Activated CD8-positive, alpha-beta T cell treated with anti-CD3 and anti-CD28 coated beads for 36 hours (primary cell): ENCODE measurements at places on chromosomes 3 and 15. TPM values are rescaled to one million over a fixed set of nuclear protein-coding genes. Genes with fewer than 3 reads are reported as not detected.
A peak's percentile ranks its signal among the peaks of the same experiment; 100 is the strongest.

- no peak overlapping the region for H3K4me3 ChIP-seq
- peaks cover 22% of the 10 kb centered on the region for H3K27me3 ChIP-seq
- H3K4me1 ChIP-seq: peaks cover 4% of the 10 kb centered on the region
- no peaks in the 10 kb centered on the region for H3K36me3 ChIP-seq
- no peak for DNase-seq
Measured at GRCh38 chr15:98581715-98582114, 66.6 kb upstream of the IGF1R start.

DNA sequence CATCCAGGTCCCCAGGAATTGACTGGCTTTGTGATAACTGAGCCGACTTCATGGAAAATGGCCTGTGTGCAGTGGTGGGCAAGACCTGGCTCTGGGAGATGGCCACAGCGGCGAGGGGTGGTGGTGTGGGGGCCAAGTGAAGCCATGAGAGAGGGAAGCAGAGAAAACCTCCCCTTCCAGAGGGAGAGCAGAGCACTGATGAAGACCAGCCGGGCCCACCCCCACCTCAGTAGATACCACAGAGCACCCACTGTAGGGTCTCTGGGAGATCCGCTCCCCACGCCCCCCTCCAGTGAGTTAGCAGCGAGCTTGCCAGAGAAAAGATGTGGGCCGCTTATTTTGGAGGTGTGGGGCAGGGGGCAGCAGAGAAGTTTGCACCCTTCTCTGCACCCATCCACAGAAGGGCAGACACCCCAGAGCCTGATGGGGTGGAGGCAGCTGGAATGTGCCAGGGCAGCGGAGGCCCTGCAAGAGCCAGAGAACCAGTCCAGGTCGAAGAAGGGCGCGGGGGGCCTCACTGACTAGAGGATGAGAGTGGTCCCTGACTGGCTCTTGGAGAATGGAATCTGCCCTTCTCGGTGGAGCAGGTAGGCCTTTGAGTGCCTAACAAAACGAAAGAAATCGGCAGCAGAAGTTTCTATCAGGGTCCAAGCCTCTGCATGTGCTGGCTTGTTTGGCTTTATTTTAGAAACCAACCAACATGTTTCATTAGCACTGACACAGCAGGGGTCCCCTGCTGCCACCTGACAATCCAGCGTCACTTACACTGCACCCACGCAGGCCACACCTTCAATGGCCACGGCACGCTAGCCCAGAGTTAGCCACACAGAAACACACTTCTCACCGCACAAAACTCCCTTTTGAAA is 28.3 kb downstream of the MELTF start:
- peaks cover 8% of the 10 kb centered on the region for H3K4me1 ChIP-seq
- no peaks in the 10 kb centered on the region for H3K36me3 ChIP-seq
- H3K27me3 ChIP-seq: no peaks in the 10 kb centered on the region

DNA sequence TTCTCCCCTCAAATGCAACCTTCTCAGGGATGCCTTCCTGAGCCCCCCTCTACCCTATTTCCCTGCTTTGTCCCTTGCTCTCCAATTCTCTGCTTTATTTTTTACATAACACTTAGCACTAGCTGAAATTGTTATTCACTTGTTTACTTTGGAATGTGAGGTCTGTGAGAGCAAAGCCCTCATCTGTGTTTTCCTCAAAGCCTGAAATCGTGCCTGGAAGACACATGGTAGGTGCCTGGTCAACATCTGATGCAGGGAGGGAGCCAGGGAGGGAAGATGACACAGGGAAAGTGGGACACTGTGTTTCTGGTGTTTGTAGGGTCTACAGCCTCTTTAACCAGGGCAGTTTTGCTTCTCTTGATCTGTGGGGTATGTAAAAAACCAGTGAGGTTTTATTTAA is 23.6 kb downstream of the EIF2AK4 start:
- H3K27ac ChIP-seq: no peak overlapping the region
- H3K27me3 ChIP-seq: no peaks in the 10 kb centered on the region
- H3K4me1 ChIP-seq: no peaks in the 10 kb centered on the region

DNA sequence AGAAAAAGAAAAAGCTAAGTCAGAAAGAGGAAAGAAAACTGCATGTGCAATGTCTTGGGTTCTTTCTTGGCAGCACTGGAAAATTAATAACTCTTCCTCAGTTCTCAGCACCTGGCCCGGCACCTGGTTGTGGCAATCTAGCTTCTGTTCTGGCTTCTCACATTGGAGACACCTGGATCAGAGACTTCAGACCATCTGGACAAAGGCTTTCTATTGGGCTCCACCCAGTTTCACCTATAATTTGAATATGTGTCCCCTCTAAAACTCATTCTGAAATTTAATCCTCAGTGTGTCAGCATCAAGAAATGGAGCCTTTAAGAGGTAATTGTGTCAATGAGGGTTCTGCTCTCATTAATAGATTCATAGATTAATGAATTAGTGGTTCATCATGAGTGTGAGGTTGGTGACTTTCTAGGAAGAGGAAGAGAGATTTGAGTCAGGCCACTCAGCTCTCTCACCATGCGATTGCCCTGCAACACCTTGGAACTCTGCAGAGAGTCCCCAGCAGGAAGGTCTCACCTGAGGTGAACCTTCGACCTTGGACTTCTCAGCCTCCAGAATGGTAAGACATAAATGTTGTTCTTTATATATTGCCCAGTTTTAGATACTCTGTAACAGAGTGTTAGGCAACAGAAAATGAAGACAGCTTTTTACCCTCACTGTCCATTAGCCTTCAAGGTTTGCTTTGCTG is 679.9 kb downstream of the NTRK3 start:
- no peaks in the 10 kb centered on the region for H3K4me1 ChIP-seq
- no peak overlapping the region for H3K4me3 ChIP-seq
- no peak overlapping the region for H3K27ac ChIP-seq

- DNase-seq: no peak
- H3K4me3 ChIP-seq: no peak overlapping the region
- H3K27me3 ChIP-seq: peaks cover 2% of the 10 kb centered on the region
- H3K4me1 ChIP-seq: no peaks in the 10 kb centered on the region
- H3K36me3 ChIP-seq: no peaks in the 10 kb centered on the region
- no peak overlapping the region for H3K27ac ChIP-seq
Measured at GRCh38 chr3:66075281-66075680, 36.6 kb upstream of the MAGI1 start.

DNA sequence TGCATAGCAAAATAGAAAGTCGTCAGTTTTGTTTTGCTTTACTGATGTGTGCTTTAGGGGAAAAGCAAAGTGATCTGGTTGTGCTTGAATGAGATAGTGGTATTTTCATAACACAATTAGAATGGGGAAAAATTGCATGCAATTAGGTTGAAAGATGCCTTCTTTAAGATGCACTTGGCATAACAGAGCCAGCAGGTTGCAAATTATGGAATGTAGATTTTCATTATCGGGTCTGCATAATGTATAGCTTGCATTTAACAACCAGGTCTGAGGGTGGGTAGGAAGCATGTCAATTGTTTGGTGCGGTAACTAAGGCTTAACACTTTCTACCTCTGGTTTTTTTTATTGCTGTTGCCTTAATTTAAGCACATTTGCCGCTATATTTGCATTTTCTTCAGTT is 370.7 kb upstream of the MCTP2 start:
- H3K27me3 ChIP-seq: peaks cover 24% of the 10 kb centered on the region
- H3K27ac ChIP-seq: no peak overlapping the region
- no peak overlapping the region for H3K4me3 ChIP-seq
- H3K4me1 ChIP-seq: peaks cover 12% of the 10 kb centered on the region
- no peak for DNase-seq

DNA sequence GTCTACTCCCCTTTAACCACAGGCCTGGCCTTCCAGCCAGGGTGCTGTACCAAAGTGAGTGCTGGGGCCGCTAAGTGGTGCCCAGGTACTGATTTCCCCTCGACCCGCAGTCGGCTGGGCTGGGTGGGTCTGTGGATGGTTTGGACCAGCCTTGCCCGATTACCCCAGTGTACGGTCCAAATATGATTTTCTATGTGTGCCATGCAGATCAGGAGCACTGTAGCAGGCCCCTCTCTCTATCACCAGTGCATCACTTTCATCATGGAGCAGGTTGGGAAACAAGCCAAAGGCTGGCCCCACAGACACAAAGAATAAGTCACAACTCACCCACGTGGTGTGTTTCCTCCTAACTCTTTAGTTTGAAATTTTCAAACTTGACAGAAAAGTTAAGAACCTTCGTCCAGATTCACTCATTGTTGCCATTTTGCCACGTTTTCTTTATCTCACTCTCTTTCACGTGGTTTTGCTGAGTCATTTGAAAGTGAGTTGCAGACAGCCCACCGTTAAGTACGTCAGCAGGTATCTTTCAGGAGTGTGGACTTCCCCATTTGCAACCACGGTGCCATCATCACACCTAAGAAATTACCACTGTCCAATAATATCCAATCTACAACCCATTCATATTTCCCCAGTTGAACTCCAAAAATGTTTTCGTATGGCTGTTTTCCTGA is 37.0 kb downstream of the ZNF710 start:
- H3K36me3 ChIP-seq: no peaks in the 10 kb centered on the region
- DNase-seq: peak; percentile 85
- no peaks in the 10 kb centered on the region for H3K27me3 ChIP-seq
- H3K4me1 ChIP-seq: peaks cover 74% of the 10 kb centered on the region

GRCh38 chr15:38176155-38176554 is 76.5 kb upstream of the SPRED1 start:
- no peaks in the 10 kb centered on the region for H3K4me1 ChIP-seq
- peaks cover 14% of the 10 kb centered on the region for H3K27me3 ChIP-seq
- no peak overlapping the region for H3K4me3 ChIP-seq
- no peak for DNase-seq
- H3K36me3 ChIP-seq: no peaks in the 10 kb centered on the region

- H3K27ac ChIP-seq: no peak overlapping the region
- no peak overlapping the region for H3K4me3 ChIP-seq
- H3K4me1 ChIP-seq: no peaks in the 10 kb centered on the region
- H3K27me3 ChIP-seq: no peaks in the 10 kb centered on the region
- no peak for DNase-seq
Measured at GRCh38 chr3:55205990-55206389, 278.1 kb upstream of the LRTM1 start.

DNA sequence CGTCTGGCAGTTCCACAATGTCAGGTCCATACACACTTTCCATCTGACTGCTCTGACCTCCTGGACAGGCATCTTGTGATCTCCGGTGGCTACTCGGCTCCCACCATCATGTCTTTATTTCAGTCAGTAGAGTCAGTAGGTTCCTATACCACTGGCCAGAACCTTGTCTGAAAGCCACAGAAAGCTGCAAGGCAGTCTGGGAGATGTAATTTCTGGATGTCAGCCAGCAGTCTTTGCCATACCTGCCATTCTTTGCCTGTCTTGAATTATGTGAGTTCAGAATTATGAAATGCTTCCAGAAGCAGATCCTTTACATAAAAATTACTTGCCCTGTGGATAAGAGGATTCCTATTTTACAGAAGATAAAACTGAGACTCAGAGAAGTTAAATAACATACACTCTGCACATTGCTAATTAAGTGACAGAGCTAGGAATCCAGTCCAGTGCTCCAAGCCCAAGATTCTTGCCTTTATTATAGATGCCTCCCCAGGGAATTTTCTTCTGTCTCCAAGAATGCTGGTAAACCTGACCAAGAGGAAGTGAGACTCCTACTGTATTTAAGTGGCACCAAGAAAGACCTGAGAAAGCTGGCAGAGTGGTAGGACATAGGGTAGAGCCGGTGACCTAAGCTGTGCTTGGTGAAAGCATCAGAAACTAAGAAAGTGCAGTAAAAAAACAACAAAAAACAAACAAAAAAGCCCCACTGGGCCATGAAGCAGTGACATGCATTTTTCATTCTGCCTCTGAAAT is 75.6 kb downstream of the IQCH start:
- no peak overlapping the region for H3K27ac ChIP-seq
- H3K36me3 ChIP-seq: no peaks in the 10 kb centered on the region
- no peaks in the 10 kb centered on the region for H3K4me1 ChIP-seq
- H3K4me3 ChIP-seq: no peak overlapping the region

GRCh38 chr15:93047621-93048425 is 41.2 kb downstream of the RGMA start:
- H3K27ac ChIP-seq: no peak overlapping the region
- no peak overlapping the region for H3K4me3 ChIP-seq
- no peaks in the 10 kb centered on the region for H3K27me3 ChIP-seq
- no peaks in the 10 kb centered on the region for H3K36me3 ChIP-seq

GRCh38 chr3:115937054-115937453 is 313.7 kb downstream of the GAP43 start:
- no peaks in the 10 kb centered on the region for H3K36me3 ChIP-seq
- DNase-seq: no peak
- H3K27me3 ChIP-seq: peaks cover 4% of the 10 kb centered on the region
- no peak overlapping the region for H3K27ac ChIP-seq
- no peaks in the 10 kb centered on the region for H3K4me1 ChIP-seq
- no peak overlapping the region for H3K4me3 ChIP-seq

Gene LXN
- total RNA-seq: 7.1 TPM

Gene ZBBX
- not detected for total RNA-seq

Gene KBTBD13
- not detected for total RNA-seq
